Caki2 (cell line): ENCODE measurements at places on chromosomes 2 and 18. TPM values are rescaled to one million over a fixed set of nuclear protein-coding genes. Genes with fewer than 3 reads are reported as not detected.

The ORC4 gene
- total RNA-seq = 17.6 and 28.8 TPM in 2 replicates

The CFC1 gene
- total RNA-seq = not detected in 2 replicates

The CIB4 gene
- not detected in 2 replicates for total RNA-seq

The NMS gene
- total RNA-seq = not detected in 2 replicates

The CCDC74B gene
- 19.9 and 37.3 TPM in 2 replicates for total RNA-seq
